ENCODE measurements at places on chromosomes 3 and 15.

- no peak for DNase-seq
Observed at GRCh38 chr3:137768361-137769321, 4.5 kb downstream of the SOX14 start.

DNA sequence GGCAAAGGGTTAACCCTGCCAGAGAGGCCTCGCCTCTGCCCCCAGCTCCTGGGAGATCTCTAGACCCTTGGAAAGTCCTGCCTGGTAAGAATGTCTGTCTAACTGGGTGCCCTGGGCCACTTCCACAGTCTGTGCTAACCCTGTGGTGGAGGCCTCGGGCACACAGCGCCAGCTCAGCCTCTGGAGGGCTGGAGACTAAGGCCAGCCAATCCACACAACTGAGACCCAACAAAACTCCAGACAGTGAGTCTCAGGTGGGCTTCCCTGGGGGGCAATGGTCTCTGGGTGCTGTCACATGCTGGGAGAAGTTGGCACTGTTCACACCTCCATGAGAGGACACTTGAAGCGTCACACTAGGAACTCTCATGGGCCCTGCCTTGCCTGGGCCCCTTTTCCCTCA, 19.5 kb downstream of the ZXDC start:
- DNase-seq: no peak

- no peak for DNase-seq
Observed at GRCh38 chr3:168249205-168249549, 153.5 kb upstream of the GOLIM4 start.

DNA sequence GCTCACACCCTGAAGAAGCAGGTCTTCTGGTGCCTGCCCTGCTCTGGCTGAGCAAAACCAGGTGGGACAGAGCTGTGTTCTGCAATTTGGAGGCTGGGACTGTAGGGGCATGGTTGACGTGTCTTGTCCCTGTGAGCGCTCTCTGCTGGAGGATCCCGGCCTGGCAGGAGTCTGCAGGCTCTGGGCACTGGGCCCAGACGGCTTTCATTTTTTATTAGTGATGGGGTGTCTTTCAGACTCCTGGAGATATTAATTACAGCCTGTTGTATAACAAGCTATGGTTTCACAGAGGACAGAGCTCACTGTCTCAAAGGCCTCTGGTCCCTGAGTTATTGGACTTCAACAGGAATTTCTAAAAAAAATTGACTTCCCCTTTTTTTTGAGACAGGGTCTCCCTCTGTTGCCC, 29.5 kb upstream of the ZNF710 start:
- DNase-seq: peak; percentile 42

DNA sequence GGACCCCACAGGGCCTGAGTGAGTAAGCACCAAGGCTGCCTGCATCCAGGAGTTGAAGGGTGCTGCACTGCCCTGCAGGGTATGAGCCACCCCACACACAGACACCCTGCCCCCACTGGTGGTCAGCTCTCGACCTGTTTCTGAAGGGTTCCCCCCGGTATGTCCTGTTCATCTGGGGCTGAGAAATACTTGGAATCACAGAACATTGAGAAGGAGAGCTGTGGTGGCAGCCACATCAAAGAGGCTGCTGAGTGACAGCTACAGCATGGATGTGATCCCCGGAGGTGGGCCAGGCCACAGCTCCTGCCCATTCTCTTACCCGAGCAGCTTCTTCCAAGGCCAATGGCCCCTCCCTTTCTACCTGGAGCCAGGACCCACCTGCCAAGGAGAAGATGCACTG, 66.4 kb upstream of the PLXNA1 start:
- no peak for DNase-seq

- DNase-seq: no peak
Observed at GRCh38 chr3:51559411-51559888, 20.9 kb downstream of the RAD54L2 start.

- DNase-seq: no peak
Observed at GRCh38 chr3:58565621-58566397, 11.4 kb downstream of the FAM107A start.

GRCh38 chr15:82176542-82176941, 86.0 kb downstream of the EFL1 start:
- DNase-seq: no peak

GRCh38 chr15:55970286-55970685, 23.1 kb downstream of the NEDD4 start:
- DNase-seq: no peak

GRCh38 chr3:71453319-71453718, 130.2 kb downstream of the FOXP1 start:
- DNase-seq: no peak

DNA sequence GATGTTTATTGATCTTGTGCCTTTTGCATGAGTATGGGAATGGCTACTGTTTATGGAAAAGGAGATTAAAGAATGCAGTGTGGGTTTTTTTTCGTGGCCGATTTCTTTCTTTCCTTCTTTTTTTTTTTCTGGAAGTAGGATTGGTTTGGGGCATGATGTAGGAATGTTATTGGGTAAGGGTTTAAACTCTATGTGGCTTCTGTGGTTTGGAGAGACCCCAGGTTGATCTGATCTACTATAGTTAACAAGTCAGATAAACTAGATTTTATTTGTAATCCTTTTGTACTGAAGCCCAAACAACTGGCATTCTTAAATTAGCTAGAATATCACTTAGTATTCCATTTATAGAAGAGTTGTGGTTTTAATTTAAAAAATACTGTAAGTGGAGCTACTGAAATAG, 304.8 kb downstream of the LPP start:
- DNase-seq: no peak

DNA sequence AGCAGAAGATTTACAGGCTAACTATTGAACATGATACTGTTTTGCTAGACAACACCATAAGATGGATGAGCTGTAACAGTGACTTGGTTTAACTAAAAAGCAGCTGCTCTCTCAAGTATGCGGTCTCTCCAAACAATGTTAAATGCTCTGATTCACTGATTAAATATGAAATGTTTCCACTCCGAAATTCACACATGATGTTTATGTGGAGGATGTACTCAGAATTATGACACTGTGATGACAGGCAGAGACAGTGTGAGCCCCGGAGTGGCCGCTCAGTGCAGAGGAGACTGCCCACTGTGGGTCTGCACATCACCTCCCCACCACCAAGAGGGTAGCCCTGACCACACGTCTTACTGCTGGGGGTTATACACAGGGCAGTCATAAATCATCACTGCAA, 83.9 kb upstream of the MEX3B start:
- DNase-seq: no peak

- no peak for DNase-seq
Observed at GRCh38 chr3:31275038-31275572, 257.6 kb upstream of the STT3B start.

All from GM06990 (cell line).